ENCODE measurements at places on chromosomes 16 and 17.

DNA sequence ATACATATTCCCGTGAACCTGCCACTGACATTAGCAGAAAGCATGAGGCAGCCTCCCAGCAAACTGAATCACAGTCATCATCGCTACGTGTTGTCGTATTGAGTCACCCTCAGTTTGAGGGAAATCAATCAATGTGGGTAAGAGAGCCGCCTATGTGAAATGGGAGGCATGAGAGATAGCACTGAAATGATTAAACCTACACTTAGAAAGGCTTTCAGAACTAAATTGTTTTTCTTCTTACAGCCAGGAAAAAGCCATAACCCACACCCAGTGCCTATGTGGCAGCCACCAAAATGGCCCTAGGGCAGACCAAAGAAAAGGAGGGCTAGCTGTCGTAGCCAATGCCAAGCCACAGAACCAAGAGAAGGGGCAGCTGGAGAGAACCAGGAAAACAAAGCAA, 90.5 kb downstream of the ADAMTS18 start:
- no peak for DNase-seq

GRCh38 chr17:46771561-46772474, 46.7 kb downstream of the WNT3 start:
- DNase-seq, result no peak

DNA sequence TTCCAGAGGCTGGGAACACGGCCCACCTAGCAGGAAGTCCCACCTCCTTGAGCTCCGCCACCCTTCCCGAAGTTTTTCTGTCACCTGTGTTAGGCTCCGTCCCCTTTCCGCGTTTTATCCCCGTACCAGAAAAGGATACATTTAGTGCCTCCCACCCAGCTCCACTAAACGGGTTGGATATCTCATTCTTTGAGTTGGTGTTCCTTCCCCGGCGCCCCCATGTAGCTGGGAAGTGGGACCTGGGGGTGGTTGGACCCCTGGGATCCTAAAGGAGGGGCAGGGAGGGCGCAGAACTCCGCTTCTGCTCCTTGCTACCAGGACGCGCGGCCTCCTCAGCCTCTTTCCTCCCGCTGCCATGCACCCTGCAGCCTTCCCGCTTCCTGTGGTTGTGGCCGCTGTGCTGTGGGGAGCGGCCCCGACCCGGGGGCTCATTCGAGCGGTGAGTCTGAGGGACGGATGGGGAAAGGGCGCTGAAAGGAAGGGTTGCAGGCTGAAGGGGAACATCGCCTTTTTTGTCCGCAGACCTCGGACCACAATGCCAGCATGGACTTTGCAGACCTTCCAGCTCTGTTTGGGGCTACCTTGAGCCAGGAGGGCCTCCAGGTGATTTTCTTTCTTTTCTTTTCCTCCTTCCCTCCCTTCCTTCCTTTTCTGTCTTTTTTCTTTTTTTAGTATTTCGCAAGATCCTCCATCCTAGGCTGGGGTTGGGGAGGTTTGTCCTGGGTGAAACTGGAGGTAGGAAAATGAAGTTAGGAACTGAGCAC, 669 bp downstream of the RNF167 start:
- DNase-seq, result no peak

DNA sequence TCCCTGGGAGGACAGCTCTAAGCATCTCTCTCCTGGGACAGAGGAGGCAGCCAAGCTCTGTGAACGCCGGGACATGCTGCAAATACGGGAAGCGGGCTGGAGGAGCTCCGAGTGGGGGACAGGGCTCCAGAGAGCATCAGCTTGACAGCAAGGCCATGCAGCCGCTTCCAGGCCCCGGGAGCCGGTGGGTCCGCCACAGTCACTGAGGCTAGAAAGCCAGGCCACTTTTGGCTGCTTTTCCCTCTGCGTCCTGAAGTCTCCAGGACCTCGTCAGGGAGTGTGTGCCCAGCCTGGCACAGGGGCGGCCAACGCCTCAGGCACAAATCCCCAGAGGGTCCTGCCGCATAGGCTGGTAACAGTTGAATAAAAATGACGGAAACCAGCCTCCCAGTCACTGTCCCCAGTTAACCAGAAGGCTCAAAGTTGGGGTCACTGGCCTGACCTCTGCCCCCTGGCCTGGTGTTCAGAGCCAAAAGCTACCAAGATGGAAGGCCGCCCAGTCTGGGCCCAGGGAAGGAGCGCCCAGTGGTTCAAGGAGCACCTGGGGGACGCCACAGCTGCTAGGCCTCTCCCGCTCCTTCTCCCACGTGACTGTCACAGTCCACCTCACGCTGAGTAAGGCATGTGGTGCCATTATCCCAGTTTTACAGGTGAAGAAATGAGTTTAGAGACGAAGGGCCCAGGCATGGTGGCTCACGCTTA, 3.2 kb upstream of the TRIM65 start:
- no peak for DNase-seq

GRCh38 chr16:85275533-85276249, 163.4 kb upstream of the CIBAR2 start:
- peak; percentile 9 for DNase-seq

GRCh38 chr16:3020604-3021448, 658 bp downstream of the TNFRSF12A start:
- DNase-seq, result peak; percentile 11

DNA sequence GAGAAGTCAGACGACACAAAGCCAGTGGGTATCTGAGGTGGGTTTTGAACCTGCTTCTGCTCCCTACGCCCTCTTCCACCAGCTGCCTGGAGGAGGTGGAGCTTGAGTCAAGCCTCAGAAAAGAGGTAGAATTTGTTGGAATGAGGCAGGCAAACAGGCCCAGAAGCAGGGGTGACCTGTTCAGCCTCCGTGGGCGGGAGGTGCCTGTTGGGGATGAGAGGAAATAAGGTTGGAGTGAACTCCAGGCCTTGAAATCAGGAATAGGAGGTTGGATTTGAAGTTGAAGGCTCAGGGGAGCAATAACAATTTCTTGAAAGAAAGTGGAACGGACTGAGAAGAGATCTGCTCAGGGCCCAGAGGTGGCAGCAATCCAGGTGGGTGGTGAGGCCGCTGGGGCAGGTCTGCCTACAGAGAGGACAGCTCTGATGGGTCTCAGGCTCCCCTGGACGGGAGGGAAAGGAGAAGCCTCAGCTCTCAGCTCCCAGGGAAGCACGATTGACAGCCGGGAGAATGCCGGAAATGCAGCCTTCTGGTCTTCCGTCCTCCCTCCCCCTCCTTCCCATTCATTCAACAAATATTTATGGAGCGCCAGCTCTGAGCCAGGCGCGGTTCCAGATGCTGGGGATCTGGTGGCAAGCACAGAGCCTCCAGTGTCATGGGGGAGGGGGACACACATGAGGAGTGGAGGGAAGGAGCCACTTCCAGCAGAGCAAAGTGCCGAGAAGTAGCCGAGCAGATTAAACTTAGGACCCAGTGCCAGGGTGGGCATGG, 61.9 kb upstream of the CIBAR2 start:
- no peak for DNase-seq

GRCh38 chr17:56809106-56809819, 24.5 kb downstream of the C17orf67 start:
- DNase-seq, result no peak

DNA sequence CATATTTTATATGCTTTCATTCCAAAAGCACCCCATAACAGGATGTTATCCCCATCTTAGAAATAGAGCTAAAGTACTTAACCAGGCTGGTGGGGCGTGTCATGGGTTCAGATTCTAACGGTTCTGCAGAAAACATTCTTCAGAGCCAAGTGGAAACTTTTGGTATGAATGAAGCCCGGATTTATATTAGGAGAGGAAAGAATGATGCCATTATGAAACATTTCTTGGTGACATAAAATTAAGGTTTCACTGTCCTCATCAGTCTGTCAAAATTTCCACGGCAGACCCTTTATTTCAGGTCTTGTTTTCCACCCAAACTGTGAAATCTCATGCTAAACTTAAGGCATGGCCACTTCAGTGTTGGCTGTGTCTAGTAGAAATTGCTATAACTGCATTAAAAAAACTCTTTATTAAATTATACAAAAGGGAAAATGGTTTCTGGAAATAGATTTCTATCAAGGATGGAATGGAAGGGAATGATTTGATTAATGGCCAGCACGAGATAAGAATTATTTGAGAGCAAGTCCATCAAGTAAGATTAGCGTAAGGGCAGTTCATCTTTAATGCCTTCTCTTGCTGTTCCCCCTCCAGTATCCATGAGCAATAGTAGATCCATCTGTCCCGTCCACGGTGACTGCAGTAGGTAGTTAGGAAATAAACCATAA, 11.7 kb downstream of the PRKCA start:
- DNase-seq, result no peak

DNA sequence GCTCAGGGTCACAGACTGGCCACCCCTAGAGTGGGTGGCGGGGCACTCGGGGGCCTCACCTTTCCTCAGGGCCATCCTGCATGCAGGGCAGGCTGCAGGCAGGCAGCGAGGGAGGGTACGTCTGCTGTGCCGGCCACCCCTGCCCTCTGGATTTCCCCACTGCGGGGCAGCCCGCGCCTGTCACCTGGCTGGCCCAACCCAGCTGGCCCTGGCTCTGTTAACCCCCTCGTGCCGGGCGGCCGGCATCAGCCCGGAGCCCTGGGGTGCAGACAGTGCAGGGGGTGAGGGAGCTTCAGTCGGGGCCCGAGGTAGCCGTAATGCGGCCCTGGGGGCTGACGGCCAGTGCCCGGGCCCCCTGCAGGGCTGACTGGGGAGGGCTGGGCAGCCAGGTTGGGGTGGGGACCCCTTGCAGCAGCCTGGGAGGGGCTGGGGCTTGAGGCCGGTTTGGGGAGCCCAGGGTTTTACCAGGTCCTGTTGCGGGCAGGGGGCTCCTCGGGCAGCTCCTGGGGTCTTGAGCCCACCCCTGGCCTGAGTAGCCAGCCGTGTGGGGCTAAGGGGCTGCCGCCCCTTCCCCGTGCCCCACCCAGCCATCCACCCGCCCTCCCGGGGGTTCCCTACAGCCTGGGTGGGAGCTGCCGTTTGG, at the start of gene IGFALS:
TSS of gene IGFALS (minus strand) at position 128 of the 643 bp plus-strand sequence. CDS start at position 75, 53 bp downstream.
- no peak for DNase-seq

DNA sequence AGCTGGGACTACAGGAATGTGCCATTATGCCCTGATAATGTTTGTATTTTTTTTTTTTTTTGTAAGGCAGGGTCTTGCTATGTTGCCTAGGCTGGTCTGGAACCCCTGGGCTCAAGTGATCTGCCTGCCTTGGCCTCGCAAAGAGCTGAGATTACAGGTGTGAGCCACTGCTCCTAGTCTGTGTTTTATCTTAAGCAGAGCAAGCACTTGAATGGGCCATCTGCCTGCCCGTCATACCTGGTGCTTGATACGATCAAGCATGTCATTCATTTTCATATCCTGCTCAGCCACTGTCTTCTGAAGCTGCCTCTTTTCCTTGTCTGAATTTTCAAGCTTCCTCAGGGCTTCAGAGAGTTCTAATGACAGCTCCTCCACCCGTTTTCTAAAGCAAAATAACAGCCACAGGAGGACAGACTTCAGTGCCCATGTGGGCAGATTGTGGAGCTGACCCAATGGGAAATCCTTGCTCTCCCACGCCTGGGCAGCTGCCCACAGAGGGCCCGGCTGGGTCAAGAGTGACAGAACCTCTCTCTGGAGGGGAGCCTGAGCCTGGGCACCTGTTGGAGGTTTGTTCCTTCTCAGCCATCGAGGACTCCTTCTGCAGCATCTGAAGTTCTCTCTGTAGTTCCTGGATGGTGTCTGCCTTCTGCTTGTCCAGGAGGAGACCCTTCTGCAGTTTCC, 36.5 kb downstream of the DHX38 start:
- DNase-seq, result no peak

DNA sequence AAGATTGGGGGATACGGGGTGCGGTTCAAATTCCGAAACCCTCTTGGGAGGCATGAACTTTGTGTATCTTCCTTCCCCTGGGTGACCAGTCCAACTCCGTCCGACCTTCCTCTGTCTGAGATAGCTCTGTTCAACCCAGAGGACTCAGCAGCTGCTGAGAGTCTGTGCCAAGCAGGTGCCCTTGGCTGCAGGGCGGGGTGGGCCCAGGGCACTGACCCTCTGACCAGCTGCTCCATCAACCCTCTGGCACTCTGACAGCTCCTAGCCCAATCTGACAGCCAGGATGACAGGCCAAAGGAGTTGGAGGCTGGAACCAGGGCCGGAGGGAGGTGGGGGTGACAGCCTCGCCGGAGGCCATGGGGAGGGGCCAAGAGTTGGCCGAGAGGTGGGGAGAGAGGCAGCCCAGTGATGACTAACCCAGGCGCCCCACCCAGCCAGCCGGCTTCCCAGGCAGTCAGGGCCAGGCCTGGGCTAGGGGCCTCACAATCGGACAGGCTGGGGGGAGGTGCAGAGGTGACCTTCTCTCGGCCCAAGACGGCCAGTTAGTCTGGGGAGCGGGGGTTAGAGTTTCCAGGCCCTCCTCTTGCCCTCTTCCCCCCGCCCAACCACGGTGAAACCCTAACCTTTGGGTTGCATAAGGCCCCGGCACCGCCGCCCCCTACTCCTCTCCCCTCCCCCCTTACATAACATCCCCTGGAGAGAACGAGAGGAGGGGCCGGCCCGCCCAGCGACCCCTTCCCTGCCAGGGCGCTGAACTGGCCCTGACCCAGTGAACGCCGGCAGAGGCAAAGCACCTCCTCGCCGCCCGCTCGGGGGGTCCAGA, 5.0 kb upstream of the TLCD2 start:
- DNase-seq, result no peak

DNA sequence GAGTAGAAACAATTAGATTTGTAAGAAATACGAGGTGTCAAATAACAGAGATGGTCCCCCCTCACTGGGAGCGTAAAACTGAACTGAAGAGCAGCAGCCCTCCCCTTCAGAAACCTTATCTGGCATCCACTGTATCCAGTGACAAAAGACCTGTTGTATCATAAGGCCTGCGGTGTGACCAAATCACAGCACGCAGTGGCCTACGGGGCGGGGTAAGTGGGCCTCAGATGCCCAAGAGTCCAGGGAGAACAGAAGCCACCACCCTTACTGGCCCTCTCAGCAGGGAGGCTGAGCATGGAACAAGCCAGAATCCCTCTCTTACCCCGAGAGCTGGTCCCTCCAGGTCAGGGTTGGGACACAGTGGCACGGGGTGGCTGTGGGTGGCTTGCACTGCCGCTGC, 5.5 kb downstream of the JMJD6 start:
- no peak for DNase-seq

DNA sequence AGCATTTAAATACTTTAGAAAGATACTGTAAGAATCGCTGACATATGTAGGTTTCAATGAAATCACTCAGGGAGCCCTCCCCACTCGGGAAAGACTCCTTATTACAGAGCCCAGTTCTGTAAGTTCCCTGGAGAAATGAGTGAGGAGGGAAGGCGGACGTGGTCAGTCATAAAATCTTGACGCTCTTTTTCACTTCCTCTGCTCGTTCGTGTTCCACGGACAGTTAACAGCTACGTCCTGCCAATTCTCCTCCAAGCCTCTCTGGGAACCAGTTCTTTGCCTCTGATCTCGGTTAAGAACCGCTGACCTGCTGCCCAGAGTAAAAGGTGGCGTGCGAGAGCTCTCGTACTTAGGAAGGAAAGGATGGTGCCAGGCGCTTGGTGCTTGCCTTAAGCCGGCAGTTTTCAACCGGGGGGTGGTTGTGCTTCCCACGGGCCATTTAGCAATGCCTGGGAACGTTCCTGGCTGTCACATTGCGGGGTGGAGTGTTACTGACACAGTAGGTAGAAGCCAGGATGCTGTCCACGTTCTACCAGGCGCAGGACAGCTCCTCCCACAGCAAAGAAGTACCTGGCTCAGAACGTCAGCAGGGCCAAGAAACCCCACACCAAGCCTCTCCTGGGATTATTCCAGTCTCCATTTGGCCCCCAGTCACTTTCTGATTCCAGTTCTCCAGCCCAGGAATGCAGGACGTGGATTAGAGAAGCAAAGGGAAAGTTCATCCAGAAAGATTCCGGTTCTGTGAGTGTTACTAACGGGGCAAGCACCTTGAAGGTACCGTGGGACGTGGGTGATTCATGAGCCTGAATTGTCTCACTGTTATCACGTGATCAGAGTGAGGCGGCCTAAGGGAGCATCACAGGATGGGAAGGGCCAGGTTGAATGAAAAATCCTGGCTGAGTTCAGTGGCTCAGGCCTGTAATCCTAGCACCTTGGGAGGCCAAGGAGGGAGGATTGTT, 87.7 kb downstream of the MRM3 start:
- no peak for DNase-seq

GRCh38 chr16:12728469-12728868, 75.2 kb downstream of the CPPED1 start:
- no peak for DNase-seq
